ENCODE measurements at places on chromosomes 1 and 21. TPM values are rescaled to one million over a fixed set of nuclear protein-coding genes. Genes with fewer than 3 reads are reported as not detected.

DNA sequence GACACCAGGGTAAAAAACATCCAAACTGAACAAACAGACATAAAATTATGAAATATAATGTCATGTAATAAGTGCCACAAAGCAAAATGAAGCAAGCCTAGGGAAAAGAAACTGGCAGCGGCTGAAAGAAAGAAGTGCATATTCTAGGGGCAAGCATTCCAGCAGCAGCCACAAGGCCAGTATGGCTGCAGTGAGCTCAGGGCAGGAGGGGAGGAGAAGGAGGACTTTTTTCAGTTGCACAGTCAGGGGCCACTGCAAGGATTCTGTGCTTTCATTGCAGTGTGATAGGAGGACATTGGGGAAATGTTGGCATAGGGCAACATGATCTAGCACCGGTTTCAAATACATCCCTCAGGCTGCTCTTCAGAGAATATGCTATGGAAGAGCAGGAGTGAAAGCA is 263.8 kb downstream of the NEGR1 start:
- H3K27me3 ChIP-seq = no peaks in the 10 kb centered on the region
- no peaks in the 10 kb centered on the region for H3K36me3 ChIP-seq
- H3K4me3 ChIP-seq = no peak overlapping the region
- H3K4me1 ChIP-seq = no peaks in the 10 kb centered on the region
- no peak overlapping the region for H3K27ac ChIP-seq

- H3K36me3 ChIP-seq = no peaks in the 10 kb centered on the region
- H3K4me1 ChIP-seq = no peaks in the 10 kb centered on the region
- no peak overlapping the region for H3K4me3 ChIP-seq
- H3K27me3 ChIP-seq = peaks cover 3% of the 10 kb centered on the region
- no peak overlapping the region for H3K27ac ChIP-seq
Observed at GRCh38 chr1:229905031-229905545, 161.9 kb upstream of the GALNT2 start.

DNA sequence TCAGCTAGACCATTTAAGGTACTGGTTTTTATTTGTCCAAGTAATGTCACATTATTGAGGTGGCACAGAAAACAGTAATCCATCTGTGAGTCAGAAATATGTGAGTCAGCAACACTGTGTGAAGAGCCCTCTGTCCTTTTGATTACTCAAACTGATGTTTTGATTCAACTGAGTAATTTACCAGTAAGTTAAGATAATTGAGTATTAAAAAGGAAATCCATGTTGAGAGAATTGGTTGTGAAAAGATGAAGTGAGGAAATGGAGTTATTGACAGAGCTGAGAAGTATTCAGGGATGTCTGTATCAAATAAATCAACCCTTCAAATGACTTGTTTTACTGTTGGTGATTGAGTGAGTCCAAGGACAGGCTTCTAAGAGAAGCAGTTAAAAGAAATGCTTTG is 302.7 kb upstream of the SGIP1 start:
- DNase-seq = no peak
- H3K36me3 ChIP-seq = no peaks in the 10 kb centered on the region
- no peak overlapping the region for H3K4me3 ChIP-seq
- H3K4me1 ChIP-seq = no peaks in the 10 kb centered on the region
- H3K27ac ChIP-seq = no peak overlapping the region

GRCh38 chr1:153397051-153397923 is 6.4 kb upstream of the S100A8 start:
- H3K4me3 ChIP-seq = no peak overlapping the region
- no peaks in the 10 kb centered on the region for H3K4me1 ChIP-seq
- H3K27me3 ChIP-seq = no peaks in the 10 kb centered on the region
- DNase-seq = no peak

- H3K36me3 ChIP-seq = no peaks in the 10 kb centered on the region
- H3K27ac ChIP-seq = no peak overlapping the region
- H3K27me3 ChIP-seq = no peaks in the 10 kb centered on the region
Observed at GRCh38 chr1:53600561-53600960, 138.4 kb downstream of the GLIS1 start.

GRCh38 chr1:208951908-208952307 is 631.6 kb upstream of the CAMK1G start:
- H3K4me3 ChIP-seq = no peak overlapping the region
- no peak for DNase-seq
- no peak overlapping the region for H3K27ac ChIP-seq

DNA sequence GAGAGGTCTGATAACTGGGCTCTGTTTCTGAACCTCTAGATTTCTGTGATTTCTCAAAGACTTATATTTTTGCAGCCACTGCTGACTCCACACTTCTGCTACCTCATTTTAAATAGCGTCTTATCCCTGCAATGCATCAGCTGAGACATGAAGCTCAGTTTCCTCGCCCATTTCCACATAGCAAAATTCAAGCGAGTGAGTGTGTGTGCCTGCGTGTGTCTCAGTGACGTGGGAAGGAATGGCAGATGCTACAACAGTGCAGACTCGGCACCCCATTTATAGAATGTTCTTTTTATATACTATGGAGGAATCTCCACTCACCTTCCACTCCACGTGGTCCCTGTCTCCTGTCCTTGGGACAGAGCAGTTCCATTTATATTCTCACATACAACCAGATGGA is 35.7 kb downstream of the ZMYND12 start:
- H3K36me3 ChIP-seq = no peaks in the 10 kb centered on the region
- no peaks in the 10 kb centered on the region for H3K4me1 ChIP-seq
- no peak for DNase-seq

DNA sequence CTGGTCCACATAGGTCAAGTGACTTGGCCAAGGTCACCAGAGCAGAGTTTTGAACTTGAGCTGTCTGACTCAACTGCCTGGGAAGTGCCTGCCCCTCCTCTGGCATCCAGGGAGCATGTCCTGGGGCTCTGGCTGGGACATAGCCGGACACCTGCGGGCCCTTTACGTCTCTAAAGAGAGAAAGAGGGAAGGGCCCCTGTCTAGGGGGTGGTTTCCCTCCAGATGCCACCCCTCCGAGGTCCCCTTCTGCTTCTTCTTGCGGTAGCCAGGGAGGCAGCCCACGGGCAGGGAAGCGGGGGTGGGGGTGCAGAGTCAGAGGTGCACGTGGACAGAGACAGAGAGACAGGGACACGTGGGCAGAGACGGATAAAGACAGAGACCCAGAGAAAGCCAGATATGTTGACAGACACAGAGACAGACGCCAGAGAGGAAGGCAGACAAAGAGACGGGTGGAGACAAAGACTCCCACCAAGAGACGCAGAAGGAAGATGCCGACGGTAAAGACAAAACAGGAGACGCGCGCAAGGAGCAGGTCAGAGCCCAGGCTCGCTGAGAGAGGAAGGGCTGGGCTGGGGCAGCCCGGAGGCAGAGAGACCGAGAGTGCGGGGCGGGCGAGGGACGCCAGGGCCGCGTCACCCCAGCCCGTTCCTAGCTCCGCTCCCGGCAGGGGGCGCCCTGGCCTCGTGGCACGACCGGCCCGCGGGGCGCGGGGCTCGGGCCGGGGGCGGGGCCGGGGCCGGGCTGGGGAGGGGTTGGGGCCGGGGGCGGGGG is 458 bp upstream of the ALPL start:
- peaks cover 3% of the 10 kb centered on the region for H3K4me1 ChIP-seq
- H3K36me3 ChIP-seq = no peaks in the 10 kb centered on the region
- H3K4me3 ChIP-seq = no peak overlapping the region

- no peaks in the 10 kb centered on the region for H3K27me3 ChIP-seq
- DNase-seq = no peak
- no peak overlapping the region for H3K27ac ChIP-seq
- H3K4me3 ChIP-seq = no peak overlapping the region
Observed at GRCh38 chr1:109259674-109260557, 10.6 kb downstream of the CELSR2 start.

GRCh38 chr1:112332176-112333150 is 63.6 kb upstream of the CTTNBP2NL start:
- no peaks in the 10 kb centered on the region for H3K36me3 ChIP-seq
- DNase-seq = no peak
- no peak overlapping the region for H3K4me3 ChIP-seq
- no peak overlapping the region for H3K27ac ChIP-seq
- H3K4me1 ChIP-seq = no peaks in the 10 kb centered on the region

Gene CD247
- 0.56 TPM for polyA plus RNA-seq

Gene RNF2
- polyA plus RNA-seq = 14.3 TPM

Gene HPCAL4
- polyA plus RNA-seq = not detected

Gene SORT1
- 0.12 TPM for polyA plus RNA-seq

All from GM12878 (cell line).